ENCODE measurements at places on chromosomes 1 and 21. TPM values are rescaled to one million over a fixed set of nuclear protein-coding genes. Genes with fewer than 3 reads are reported as not detected.

DNA sequence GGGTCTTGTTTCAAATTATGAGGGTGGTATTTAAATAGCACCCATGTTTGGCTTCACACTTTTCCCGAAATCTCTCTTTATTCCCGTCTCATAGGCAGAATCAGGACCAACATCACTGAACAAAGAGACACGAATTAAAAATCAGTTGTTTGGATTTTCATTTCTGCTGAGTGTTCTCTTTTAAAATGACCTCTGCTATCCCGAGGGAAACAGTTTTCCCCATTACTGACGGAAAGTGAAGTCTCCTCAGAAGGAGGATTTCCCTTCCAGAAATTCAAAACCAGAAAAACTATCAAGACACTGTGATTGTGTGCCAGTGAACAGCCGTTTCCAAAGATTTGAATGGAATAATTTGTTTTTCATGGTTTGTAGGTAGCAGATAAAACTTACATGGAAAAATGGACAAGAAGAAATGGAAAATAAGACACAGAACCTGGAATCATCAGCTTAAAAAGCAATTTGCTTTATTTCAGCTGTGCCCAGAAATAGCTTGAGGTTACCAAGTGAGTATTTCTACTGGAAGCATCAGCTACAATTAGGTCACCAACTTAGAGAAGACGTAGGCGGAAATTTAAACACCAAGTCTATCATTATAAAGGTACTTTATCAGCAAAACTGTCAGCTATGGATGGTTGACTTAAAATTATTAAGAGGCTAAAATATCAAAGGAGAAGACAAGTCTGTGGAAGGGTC, 68.5 kb downstream of the RUNX1 start:
- no peak for DNase-seq

GRCh38 chr1:212700892-212701819, 1.5 kb upstream of the BATF3 start:
- DNase-seq, result no peak

DNA sequence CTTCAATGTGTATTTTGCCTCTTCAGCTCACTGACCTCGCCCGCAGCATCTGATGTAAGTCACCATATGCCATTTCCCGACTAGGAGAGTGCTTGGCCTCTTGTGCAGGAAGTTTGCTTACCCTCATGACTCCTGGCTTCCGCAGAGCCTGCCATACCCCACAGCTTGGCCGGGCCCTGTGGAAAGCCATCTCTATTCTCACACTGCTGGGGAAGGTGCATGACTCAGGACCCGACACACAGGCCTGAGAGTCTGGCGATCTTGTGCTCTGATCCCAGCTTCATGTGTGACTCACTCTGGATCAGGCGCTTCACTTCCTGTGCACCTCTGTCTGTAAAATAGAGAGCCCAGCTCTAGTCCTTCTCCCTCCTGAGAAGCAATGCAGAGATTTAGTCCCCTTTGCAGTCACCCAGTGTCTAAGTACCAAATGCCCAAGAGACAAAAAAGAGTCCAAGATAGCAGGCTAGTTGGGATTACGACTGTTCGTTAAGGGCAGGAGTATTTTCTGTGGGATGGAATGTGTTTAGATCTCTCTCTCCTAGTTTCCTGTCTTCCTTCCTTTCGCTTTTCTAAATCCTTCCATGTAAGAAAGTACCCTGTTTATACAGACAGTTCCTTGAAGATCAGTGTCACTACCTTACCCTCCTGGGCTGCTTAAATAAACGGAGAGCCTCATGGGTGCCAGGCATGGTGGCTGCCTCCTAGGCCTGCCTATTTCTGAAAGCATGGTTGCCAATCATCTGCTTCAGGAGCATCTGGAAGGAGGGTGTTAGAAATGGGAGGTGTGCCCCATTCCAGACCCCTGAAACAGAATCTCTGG, 62.8 kb upstream of the KIF26B start:
- DNase-seq, result no peak

GRCh38 chr1:212651521-212651920, 43.0 kb downstream of the ATF3 start:
- DNase-seq, result no peak

The VSIG8 gene
- 1.6 TPM for total RNA-seq

GRCh38 chr1:93734999-93735398, 53.4 kb upstream of the BCAR3 start:
- DNase-seq, result no peak
